Activated naive CD4-positive, alpha-beta T cell treated with anti-CD3 and anti-CD28 coated beads, Interleukin-2, amount 50 U/mL, for 72 hours (primary cell): ENCODE measurements at places on chromosomes 2 and 18. TPM values are rescaled to one million over a fixed set of nuclear protein-coding genes. Genes with fewer than 3 reads are reported as not detected.
A peak's percentile ranks its signal among the peaks of the same experiment; 100 is the strongest.

BOLL gene
- total RNA-seq, result not detected

REV1 gene
- total RNA-seq, result 45.8 TPM

SPEG gene
- total RNA-seq, result 2.2 TPM

NPAS2 gene
- 20.9 TPM for total RNA-seq

DNA sequence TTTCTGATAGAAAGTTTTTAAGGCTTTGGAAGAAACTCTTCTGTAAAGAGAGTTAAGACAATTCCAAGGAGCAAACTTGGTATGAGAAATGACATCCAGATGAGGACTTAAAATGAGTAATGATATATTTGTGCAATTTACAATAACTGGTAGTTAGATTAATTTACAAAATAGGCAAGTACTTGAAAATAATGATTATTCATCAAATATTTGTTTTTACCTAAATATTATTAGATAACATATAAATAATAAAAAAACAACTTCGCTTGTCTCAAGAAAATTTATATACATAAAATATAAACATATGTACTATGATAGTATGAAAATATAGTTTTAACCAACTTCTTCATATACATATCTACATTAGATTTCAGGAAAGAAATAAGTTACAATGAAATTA is 478.5 kb downstream of the TRIB2 start:
- DNase-seq, result no peak

DNA sequence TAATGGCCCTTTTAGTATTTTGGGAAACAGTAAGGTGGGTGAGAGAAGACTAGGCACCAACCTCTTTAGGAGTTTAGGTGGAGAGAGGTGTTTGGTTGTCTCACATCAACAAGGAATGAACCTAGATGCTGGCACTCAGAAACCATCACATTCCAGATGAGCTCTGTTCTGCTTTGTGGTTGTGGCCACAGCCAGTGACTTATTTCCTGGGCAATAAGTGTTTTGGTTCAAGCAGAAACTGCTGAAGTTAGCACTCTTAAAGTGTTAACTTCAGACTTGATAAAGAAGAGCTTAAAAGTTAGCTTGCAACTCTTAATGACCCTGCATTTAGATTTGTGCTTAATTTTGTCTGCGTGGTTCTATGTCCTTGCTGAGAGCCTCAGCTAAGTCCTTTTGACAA is 929.2 kb downstream of the SLC4A3 start:
- no peak for DNase-seq

KLHL29 gene
- total RNA-seq, result 1.2 TPM

DNA sequence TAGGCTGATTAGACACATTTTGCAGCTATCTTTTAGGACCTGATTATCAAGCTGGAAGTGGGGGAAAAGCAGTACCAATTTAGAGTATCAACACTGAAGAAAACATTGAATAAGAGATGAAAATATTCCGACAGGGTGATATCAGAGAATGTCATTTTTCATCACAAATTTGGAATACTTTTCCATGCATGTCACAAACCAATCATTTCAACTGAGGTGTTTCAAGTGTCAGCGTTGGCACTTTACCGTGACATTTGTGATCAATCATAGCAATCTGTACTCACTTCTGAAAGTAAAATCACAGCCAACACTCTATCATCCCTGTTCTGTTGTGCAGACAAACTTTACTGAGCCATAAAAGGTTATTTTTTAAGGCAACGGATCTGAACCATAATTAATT is 75.4 kb downstream of the PDE1A start:
- DNase-seq, result no peak

- DNase-seq, result no peak
Measured at GRCh38 chr2:95393901-95394300, 8.6 kb upstream of the FAHD2A start.

DNA sequence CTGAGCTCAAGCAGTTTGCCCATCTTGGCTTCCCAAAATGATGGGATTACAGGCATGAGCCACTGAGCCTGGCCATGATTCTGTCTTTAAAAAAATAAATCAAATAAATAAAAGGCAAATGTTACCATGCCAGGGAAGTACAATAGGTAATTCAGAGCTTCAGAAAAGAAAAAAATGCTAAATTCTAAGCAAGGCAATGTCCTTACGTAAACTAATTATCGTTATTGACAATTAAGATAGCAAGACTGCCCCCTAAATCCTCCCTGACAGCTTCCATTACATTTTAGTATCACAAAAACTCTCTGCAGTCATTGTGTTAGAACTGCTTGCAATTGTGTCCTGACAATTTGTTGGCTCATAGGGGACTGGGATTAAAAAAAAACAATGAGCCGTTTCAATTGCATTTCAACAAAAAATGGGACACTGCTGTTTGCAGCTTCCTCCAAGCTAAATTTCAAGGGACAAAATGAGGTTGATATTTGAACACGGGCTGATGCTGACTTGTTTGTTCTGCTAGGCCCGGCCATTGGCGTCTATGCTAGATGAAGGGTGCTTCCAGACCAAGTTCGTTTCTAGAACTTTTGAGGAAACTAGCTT is 88.9 kb downstream of the MOGAT1 start:
- DNase-seq, result no peak

ADRA2B gene
- 0.61 TPM for total RNA-seq

- DNase-seq, result peak; percentile 54
Measured at GRCh38 chr2:64987001-64987955, 1.9 kb upstream of the SLC1A4 start.

TUBA4B gene
- total RNA-seq, result not detected

GRCh38 chr2:44655401-44655864 is 286.1 kb upstream of the SIX3 start:
- no peak for DNase-seq

GULP1 gene
- total RNA-seq, result not detected

IL1R1 gene
- total RNA-seq, result 6.8 TPM

DNA sequence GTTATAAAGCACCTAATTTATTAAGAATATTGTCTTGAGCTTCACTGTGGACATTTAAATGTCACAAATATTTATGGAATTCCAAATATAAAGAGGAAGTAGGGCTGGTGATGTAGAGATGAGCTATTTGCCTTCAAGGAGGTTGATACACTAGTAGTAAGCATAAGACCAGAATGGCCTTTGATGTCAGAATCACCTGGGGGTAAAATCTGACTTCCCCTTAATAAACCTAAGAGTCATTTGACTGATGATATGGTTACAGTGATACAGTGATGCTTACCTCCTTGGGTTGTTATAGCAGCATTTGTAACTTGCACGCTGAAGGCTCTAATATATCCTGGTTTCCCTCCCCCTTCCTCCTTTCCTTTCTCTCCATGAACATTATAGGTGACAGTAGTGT is 143.7 kb downstream of the CERS6 start:
- DNase-seq, result no peak

ABCB11 gene
- total RNA-seq, result not detected

GRCh38 chr2:66874411-66874810 is 439.5 kb downstream of the MEIS1 start:
- no peak for DNase-seq

DNA sequence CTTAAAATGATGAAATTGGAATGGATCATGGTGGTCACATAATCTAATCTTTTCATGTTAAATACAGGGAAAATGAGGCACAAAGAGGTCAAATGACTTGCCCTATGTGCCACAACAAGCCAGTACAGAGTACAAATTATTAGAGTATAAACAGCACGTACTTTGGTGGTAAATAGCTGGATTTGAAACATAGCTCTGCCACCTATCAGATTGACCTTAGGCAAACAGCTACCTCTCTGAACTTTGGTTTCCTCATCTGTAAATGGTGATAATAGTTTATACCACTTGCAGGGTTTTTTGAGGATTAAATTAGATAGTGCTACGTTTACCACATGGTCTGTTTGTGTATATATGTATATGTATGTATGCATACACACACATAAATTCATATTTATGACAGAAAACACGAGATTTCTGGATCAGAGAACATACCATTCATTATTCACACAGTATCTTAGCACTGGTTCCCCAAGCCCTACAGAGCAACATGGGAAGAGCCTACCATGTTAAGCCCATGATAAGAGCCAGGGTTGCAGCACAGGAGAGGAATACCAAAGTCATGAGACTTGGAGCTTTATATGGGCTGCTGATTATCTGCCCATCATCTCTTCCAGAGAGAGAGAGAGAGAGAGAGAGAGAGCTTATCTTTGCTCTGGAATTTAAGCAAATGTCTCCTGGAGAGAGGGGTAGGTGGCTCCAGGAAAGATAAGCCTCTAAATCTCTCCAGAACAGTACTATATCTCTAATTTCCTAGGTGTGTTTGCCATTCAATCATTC is 73.5 kb downstream of the MDH1 start:
- no peak for DNase-seq

NAT8 gene
- not detected for total RNA-seq

DNA sequence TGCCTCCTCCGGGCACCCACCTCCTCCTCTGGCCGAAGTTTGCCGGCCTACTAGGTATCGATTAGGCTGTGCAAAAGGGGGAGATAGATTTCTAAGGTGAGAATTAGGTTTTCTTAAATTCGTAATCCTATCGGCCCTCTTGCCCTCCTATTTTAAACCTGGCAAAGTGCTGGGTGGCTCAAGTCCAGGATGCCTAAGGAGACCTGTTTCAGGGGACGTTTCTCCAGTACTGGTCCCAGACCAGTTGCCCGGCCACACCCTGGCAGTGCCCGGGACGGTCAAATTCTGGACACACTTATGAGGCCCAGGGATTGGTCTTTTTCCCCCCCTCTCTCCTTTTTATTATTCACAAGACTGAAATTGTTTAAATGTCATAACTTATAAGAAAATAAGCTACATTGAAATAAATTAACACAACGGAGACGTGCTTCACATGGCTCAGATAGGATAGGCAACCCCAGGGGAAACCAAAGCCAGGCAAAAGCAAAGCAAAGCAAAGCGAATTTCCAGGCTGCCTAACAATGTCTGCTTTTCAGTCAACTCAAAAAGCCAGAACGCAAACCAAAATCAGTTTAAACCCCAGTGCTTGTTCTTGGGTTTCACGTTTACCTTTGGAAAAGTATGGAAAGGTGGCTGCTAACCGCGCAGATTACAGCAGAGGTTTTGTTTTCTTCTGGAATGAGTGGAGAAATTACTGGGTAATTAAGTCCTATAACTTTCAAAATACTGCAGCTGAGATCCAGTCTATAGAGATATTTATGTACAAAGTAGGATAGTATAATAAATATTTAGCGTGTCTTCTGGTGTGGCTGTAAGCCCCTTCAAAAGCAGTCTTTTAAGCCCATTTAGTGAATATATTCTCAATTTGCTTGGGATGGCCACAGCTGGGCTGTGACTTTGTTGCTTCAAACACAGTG is 3.0 kb downstream of the GBX2 start:
- no peak for DNase-seq

IL36B gene
- total RNA-seq, result not detected

LOXHD1 gene
- total RNA-seq, result 0.10 TPM

ANKRD30B gene
- total RNA-seq, result not detected

GRCh38 chr2:240509667-240510512 is 47.9 kb downstream of the ANKMY1 start:
- no peak for DNase-seq

FSHR gene
- total RNA-seq, result not detected

DNA sequence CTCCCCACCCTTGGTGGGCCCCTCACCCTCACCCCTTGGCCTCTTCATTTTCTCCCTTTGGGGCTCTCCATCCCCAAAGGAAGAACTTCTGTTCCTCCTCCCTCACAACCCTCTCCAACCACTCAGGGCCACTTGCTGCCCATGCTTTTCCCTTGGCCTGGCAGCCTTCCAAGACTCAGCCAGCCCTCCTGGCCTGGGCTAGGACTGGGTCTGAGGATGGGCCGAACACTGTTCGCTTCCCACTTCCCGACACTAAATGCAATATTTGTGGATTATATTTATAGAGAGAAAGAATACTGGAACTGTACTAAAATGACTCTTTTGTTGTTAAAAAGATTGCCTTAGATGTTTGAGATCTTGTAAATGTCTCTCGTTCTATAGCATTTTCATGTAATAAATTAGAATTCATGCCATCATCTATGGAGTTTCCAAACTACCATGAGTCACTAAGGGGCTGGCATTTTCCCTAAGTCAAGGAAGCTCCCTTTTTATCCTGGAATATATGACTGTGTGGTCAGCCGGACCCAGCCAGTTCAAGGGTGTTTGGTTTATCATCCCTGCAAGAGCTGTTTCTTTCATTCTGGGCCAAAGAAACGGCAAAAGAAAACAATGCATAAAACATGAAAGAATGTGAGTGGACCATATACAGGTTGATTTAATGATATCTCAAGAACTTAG is 3.8 kb downstream of the CXCR2 start:
- DNase-seq, result no peak
